IMR-90 (cell line): ENCODE measurements at places on chromosomes 12 and 14. TPM values are rescaled to one million over a fixed set of nuclear protein-coding genes. Genes with fewer than 3 reads are reported as not detected.

- DNase-seq, result no peak
- no peaks in the 10 kb centered on the region for H3K36me3 ChIP-seq
- no peaks in the 10 kb centered on the region for H3K27me3 ChIP-seq
- no peak overlapping the region for H3K27ac ChIP-seq
- H3K4me3 ChIP-seq, result no peak overlapping the region
Measured at GRCh38 chr14:99545586-99545985, 58.4 kb downstream of the CCDC85C start.

DNA sequence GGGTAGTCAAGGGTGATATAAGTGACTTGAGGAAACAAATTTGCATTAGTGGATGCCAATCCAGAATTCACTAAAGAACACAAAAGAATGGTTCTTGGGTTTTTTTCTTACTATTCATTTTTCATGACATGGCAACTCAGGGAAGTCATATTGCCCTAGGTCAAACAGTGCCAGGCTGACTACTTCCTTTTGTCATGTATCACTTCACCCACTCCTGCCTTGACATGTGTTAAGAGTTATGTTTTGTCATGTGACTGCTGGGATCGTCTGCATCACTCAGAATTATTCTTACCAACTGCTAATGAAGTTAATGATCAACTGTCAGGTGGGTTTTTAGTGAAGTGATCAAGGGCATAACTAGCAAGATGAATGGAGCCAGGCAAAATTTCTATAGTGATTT is 74.2 kb downstream of the PRORP start:
- peaks cover 5% of the 10 kb centered on the region for H3K4me1 ChIP-seq
- no peak for DNase-seq
- H3K36me3 ChIP-seq, result no peaks in the 10 kb centered on the region
- no peak overlapping the region for H3K27ac ChIP-seq
- H3K27me3 ChIP-seq, result no peaks in the 10 kb centered on the region

DNA sequence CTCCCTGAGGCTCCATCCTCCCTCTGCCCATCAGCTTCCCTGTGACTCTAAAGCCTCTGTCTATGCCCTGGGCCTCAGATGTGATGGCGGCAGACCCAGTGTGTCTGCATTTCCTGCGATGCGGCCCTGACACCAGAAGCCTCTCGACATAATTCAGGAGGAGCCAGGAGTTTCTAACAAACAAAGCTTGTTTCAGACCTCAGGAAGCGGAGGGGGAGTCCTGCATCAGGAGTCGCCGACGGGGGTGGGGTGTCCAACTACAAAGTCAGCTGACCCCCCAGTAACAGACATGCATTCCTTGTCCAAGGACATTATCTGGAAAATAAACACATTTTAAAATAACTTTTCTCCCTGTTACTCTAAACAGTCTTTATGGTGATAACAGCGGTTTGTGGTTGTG is 167.5 kb downstream of the DPF3 start:
- H3K36me3 ChIP-seq, result peaks cover 15% of the 10 kb centered on the region
- DNase-seq, result peak; percentile 71
- H3K4me1 ChIP-seq, result peaks cover 21% of the 10 kb centered on the region
- peak overlapping the region; percentile 80; the same call in 1 of the 2 replicates for H3K27ac ChIP-seq
- no peaks in the 10 kb centered on the region for H3K27me3 ChIP-seq

DNA sequence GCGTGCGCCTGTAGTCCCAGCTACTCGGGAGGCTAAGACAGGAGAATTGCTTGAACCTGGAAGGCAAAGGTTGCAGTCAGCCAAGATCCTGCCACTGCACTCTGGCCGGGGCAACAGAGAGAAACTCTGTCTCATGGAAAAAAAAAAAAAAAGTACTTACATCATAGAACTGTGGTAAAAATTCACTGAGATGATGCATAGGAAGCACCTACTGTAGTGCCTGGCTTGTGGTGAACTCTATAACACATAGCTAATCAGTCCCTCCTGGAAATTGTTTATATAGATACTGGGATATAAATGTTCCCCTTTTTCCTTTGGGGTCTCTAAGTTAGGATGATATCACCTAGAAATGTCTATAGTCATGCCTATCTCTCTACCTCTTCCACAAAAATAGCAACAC is 89.7 kb upstream of the CPM start:
- DNase-seq, result peak; percentile 25
- no peak overlapping the region for H3K4me3 ChIP-seq
- H3K27ac ChIP-seq, result no peak overlapping the region
- H3K4me1 ChIP-seq, result no peaks in the 10 kb centered on the region
- no peaks in the 10 kb centered on the region for H3K36me3 ChIP-seq

DNA sequence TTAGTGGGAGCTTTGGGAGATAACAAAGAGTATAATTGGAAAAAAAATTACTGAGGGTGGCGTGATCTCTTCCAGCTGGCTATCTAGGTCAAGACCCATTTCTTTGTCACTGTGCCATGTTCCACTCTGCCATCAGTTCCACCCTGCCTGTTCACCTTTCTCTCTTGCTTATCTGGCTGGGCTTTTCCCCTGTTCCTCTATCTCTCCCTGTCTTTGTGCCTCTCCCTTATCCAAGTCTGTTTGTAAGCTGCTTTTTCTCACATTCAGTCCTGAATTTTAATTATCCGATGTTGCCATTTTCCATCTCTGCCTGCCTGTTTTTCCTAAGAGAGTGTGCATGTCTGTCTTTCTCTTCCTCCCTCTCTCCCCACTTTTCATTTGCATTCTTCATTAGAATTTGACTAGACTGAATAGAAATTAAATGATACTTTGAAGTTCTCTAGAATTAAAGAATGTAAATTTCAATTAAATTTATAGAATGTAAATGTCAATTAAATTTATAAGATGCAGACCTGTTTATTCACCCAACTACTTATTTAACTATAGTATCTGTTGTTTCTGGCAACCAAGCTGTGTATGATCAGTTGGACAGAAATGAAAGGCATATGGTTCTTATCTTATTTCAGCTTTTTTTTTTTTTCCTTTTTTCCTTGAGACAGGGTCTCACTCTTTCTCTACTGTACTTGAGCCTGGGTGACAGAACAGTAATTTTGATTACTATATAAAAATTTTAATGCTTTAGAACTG is 40.9 kb upstream of the A2ML1 start:
- H3K27ac ChIP-seq, result no peak overlapping the region
- H3K36me3 ChIP-seq, result no peaks in the 10 kb centered on the region
- DNase-seq, result no peak

DNA sequence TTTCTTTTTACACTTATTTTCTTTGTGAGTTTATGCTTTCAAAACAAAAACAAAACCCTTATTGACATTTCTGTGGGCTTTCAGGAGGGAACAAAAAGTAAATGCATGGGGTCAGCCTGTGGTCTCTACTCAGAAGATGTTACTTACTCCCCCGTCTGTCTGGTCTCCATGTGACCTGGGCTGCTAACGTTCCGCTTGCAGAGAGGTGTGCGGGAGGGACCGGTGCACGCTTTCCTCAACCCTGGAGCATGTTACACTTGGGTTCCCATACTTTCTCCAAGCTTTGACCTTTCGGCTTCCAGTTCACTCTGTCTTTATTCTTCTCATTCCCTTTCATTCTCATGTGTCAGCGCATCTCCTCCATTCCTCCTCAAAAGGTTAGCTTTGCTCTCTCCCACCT is 36.5 kb downstream of the ZC3H14 start:
- no peaks in the 10 kb centered on the region for H3K27me3 ChIP-seq
- no peaks in the 10 kb centered on the region; the same call in 1 of the 2 replicates for H3K4me1 ChIP-seq
- peaks cover 52% of the 10 kb centered on the region for H3K36me3 ChIP-seq
- no peak overlapping the region for H3K27ac ChIP-seq
- no peak overlapping the region for H3K4me3 ChIP-seq
- DNase-seq, result no peak

- H3K27me3 ChIP-seq, result no peaks in the 10 kb centered on the region; the same call in 1 of the 2 replicates
- no peak overlapping the region for H3K4me3 ChIP-seq
- H3K27ac ChIP-seq, result no peak overlapping the region
- H3K4me1 ChIP-seq, result peaks cover 4% of the 10 kb centered on the region; the same call in 1 of the 2 replicates
Measured at GRCh38 chr12:1800401-1801302, 19.7 kb upstream of the LRTM2 start.

- H3K36me3 ChIP-seq, result no peaks in the 10 kb centered on the region
- H3K27ac ChIP-seq, result no peak overlapping the region
- no peaks in the 10 kb centered on the region for H3K4me1 ChIP-seq
- DNase-seq, result no peak
Measured at GRCh38 chr12:88658009-88658408, 77.7 kb upstream of the KITLG start.

GRCh38 chr12:31687101-31687527 is 27.6 kb downstream of the ETFBKMT start:
- H3K4me3 ChIP-seq, result no peak overlapping the region
- no peaks in the 10 kb centered on the region for H3K4me1 ChIP-seq
- H3K27me3 ChIP-seq, result no peaks in the 10 kb centered on the region
- DNase-seq, result no peak
- no peaks in the 10 kb centered on the region for H3K36me3 ChIP-seq

DNA sequence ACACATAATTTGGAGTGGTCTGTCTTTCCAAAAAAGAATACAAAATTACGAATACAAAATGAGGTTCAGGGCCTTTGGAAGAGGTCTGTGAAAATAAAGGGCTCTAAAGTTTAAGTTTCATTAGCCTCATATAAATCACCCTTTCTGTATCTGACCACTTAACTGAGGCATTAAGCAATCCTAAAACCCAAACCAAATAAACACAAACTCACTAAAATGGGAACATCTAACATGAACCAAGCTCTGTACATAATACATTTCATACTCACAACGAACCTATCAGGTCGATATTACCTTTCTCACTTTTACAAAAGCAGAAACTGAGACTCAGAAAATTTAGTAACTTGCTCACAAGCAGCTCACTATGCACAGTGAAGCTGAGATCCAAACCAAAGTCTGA is 1.1 kb upstream of the CCDC196 start:
- no peak overlapping the region for H3K27ac ChIP-seq
- H3K36me3 ChIP-seq, result no peaks in the 10 kb centered on the region
- no peaks in the 10 kb centered on the region for H3K4me1 ChIP-seq
- H3K4me3 ChIP-seq, result no peak overlapping the region
- DNase-seq, result no peak

GRCh38 chr12:121190523-121191031 is 19.4 kb upstream of the P2RX4 start:
- no peaks in the 10 kb centered on the region for H3K36me3 ChIP-seq
- peak; percentile 97 for DNase-seq
- no peak overlapping the region; the same call in 1 of the 2 replicates for H3K4me3 ChIP-seq
- peaks cover 15% of the 10 kb centered on the region for H3K4me1 ChIP-seq

GRCh38 chr14:75747899-75748298 is 86.9 kb downstream of the TTLL5 start:
- H3K27ac ChIP-seq, result no peak overlapping the region
- peaks cover 3% of the 10 kb centered on the region; the same call in 1 of the 2 replicates for H3K36me3 ChIP-seq
- H3K27me3 ChIP-seq, result no peaks in the 10 kb centered on the region
- H3K4me3 ChIP-seq, result no peak overlapping the region
- DNase-seq, result no peak
- H3K4me1 ChIP-seq, result peaks cover 1% of the 10 kb centered on the region; the same call in 1 of the 2 replicates

- H3K36me3 ChIP-seq, result no peaks in the 10 kb centered on the region
- H3K27ac ChIP-seq, result no peak overlapping the region
- H3K27me3 ChIP-seq, result no peaks in the 10 kb centered on the region
- no peak overlapping the region for H3K4me3 ChIP-seq
- DNase-seq, result no peak
Measured at GRCh38 chr14:32764131-32764530, 174.5 kb upstream of the NPAS3 start.

DNA sequence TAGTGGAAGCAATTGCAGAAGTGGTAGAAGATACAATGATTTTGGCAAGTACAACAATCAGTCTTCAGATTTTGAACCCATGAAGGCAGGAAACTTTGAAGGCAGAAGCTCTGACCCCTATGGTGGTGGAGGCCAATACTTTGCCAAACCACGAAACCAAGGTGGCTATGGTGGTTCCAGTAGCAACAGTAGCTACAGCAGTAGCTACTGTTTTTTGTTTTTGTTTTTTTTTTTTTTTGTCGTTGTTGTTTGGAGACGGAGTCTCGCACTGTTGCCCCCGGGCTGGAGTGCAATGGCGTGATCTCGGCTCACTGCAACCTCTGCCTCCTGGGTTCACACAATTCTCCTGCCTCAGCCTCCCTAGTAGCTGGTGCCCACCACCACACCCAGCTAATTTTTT is 47.4 kb downstream of the IFNG-AS1 start:
- peaks cover 2% of the 10 kb centered on the region; the same call in 1 of the 2 replicates for H3K27me3 ChIP-seq
- no peak for DNase-seq
- no peak overlapping the region for H3K4me3 ChIP-seq
- H3K4me1 ChIP-seq, result no peaks in the 10 kb centered on the region
- no peaks in the 10 kb centered on the region for H3K36me3 ChIP-seq
- H3K27ac ChIP-seq, result no peak overlapping the region

Gene ITGA7
- total RNA-seq, result 3.9 and 4.4 TPM in 2 replicates

Gene DCP1B
- total RNA-seq, result 13.3 and 13.9 TPM in 2 replicates

Gene EID3
- total RNA-seq, result 4.1 and 6.9 TPM in 2 replicates

Gene METTL25
- 3.0 and 5.8 TPM in 2 replicates for total RNA-seq
